ENCODE measurements at places on chromosomes 12 and 14.

- DNase-seq = no peak
Measured at GRCh38 chr14:34113991-34114390, 163.1 kb upstream of the EGLN3 start.

- no peak for DNase-seq
Measured at GRCh38 chr12:93894391-93895088, 217.4 kb downstream of the CRADD start.

DNA sequence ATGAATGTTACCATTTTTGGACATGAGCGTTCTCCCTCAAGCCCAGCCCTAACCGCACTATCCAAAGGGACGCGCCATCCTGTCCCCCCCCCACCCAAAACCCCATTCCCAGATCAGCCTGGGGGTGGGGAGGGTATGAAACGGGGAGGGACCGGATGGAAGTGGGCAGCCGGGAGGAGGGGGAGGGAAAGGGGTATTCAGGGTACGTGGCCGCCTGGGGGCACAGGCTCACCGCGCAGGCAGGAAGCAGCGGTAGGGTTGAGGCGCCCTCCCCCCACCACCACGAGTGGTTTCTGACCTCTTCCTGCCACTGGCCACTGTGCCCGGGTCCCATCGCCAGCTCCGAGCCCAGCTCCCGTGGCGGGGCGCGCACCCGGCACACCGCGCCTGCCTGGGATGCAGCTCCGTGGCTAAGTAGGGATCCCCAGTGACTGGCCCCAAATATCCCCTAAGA, 1.4 kb downstream of the ACTN1 start:
- peak; percentile 25 for DNase-seq

- DNase-seq = no peak
Measured at GRCh38 chr12:124297856-124298255, 3.0 kb downstream of the RFLNA start.

DNA sequence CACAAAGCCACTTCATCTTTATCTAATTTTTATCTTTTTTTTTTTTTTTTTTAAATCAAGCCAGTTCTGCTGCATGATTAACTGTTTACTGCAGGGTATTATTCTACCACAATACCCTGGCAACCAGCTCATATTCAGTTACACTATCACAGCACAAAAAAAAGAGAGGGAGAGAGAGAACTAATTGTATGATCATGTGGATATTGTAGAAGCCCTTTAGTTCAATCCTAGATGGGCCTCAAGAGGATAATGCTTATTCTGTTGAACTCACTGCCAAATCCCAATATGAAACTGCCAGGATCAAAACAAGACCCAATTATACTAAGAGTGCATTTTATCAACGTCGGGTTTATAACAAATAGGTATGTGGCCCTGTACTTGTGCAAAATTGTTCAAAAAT, 51.5 kb downstream of the MED13L start:
- no peak for DNase-seq

DNA sequence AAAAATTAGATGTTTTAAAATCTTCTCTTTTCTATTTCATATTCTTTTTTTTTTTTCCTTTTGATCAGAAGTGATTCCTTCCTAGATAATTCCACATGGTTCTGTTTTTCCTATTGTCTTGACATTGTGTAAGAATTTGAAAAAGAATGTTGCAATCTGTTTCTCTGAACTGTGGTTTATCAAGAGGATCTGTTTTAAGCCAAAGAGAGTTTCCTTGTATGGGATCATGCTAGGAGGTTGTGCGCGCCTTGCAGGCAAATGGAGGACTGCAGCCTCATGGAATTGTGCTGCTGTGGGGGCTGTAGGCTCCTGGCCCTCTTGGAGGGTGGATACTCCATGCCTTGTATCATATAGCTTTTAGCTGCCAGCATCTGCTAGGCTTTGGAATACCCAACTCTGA, 43.3 kb upstream of the MBIP start:
- no peak for DNase-seq

GRCh38 chr14:60753264-60754119, 18.9 kb downstream of the MNAT1 start:
- no peak for DNase-seq

DNA sequence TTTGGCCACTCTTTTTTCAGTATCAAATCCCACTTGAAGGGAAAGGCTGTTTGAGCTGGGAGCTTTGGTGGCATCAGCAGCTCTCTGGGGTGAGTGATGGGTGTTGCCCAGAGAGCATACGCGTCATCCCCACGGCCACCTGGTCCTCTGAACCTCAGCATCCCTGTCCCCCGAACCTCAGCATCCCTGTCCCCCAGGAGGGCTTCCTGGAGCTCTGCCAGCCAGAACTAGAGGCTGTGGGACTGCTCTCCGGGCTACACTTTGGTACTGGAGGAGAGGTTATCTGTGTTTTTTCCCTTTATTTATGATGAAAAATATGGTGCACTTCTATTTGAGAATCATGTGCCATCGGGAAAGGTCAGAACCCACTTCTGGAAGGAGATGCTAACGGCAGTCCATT, 131.5 kb upstream of the RTL1 start:
- no peak for DNase-seq

GRCh38 chr12:13005649-13006048, 5.6 kb upstream of the HEBP1 start:
- no peak for DNase-seq

- DNase-seq = no peak
Measured at GRCh38 chr12:126545411-126545810, 1480.2 kb downstream of the AACS start.

GRCh38 chr12:65728848-65729793, 95.2 kb upstream of the HMGA2 start:
- no peak for DNase-seq

GRCh38 chr12:112907415-112908157, 824 bp downstream of the OAS1 start:
- no peak for DNase-seq
